Urinary bladder (tissue), 4 donors: ENCODE measurements at places on chromosomes 3 and 15.

DNA sequence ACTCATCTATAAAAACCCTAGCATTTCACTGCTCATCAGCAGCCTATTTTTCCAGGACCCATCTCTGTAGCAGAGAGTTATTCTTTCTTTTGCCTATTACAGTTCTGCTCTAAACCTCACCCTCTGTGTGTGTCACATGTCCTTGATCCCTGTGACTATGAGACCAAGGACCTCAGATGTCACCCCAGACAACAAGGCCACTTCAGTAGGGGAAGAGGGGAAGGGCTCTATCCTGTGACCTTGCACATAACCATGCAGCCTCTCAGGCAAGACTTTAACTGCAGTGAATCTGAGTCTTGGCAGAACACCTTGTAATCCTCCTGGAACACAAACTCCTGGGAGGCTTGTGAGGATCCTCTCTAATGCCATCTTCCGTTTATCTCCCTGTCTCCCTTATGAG lies 4.4 kb upstream of the ZNF589 start:
- no peak for DNase-seq

GRCh38 chr3:20787005-20787404 lies 601.0 kb upstream of the SGO1 start:
- DNase-seq, result no peak

- no peak for DNase-seq
Measured at GRCh38 chr3:64888840-64889392, 201.1 kb upstream of the ADAMTS9 start.

DNA sequence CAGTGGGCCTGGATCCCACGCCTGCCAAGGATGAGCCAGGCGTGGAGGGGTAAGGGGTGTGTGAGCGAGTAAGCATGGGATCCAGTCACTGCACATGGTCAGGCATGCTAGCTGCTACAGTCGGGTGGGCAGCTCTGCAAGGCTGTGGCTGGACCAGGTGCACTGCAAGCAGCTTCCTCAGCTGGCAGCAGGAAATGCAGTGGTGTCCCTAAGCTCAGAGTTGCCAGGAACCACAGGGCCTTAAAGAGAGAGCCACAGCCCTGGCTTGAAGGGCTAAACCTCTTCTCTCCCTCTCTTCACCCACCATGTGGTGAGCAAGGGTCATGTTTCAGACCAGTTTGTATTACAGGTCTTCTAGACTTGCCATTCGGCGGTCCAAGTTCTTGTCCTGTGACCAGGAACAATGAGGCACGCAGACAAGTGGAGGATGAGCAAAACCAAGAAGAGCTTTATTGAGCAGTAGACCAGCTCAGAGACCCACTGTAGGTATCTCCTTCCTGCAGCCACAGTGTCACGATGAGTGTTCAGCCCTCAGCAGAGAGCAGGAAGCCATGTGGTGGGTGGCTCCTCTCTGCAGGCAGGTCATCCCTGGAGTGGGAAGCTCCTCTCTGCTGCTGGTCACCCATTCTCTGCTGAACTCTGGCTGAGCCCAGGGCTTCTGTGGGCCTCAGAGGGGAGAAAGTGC lies 511.9 kb downstream of the PYDC2 start:
- no peak for DNase-seq
